Non-pigmented ciliary epithelial cell (primary cell): ENCODE measurements at places on chromosomes 3 and 15.
A peak's percentile ranks its signal among the peaks of the same experiment; 100 is the strongest.

- DNase-seq: no peak
These were observed 17.7 kb downstream of the SYNPR start for GRCh38 chr3:63295806-63296205.

GRCh38 chr3:123281929-123282328, 80.2 kb downstream of the SEC22A start:
- DNase-seq: no peak

- no peak for DNase-seq
These were observed 23.0 kb downstream of the USP4 start for GRCh38 chr3:49316696-49317457.

- no peak for DNase-seq
These were observed 1.2 kb downstream of the SPINT1 start for GRCh38 chr15:40845036-40845435.

- DNase-seq: no peak
These were observed 254.2 kb downstream of the TUSC7 start for GRCh38 chr3:116963802-116964201.

DNA sequence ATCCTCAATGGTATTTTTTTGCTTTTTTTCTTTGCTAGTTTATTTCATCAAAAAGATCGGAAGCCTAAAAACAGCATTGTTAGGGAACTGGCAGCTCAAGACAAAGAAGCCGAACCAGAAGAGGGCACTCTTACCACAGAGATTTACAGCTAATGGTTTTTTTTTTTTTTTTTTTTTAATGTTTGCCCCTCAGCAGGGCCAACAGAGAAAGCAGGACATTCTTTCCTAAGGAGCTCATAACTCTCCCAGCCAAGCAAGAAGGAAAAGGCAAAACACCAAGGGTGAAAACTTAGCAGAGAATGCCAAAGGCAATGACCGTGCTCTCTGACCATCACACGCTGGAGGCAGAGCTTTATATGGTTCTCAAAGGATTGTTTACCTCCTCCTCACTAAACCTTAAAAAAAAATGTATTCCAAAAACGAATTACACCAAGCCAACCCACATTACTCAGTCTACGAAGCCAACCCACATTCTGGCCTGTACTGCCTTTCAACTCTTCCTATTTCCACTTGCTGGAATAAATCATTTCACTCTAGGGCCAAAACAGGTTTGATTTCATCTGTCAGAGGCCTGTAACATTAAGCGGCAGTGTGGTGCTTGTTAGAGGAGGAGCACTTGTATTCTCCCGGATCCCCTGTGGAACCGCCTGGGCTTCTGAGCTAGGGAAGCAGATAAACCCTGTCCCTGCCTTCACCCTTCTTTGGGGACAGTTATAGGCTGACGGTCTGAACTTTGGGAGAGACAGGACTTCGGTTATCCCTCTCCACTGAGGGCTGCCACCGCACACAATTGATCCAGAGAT, 35.6 kb upstream of the GYG1 start:
- DNase-seq: peak; percentile 77

DNA sequence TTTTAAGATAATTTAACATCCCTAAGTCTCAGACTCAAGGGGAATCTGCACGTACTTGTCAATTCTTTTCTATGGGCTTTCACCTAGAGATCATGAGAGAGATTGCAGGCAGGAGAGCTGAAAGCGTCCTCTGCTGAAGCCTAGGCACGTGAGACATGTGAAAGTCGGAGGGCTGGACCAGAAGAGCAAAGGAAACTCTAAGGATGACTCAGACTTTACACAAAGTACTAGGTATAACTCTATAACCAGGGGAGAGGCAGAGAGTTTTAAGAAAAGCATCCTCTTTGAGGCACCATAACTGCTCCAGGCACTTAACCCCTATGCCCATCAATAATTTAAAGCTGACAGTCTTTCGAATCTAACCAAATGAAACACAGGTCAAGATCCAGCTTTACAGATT, 436.6 kb downstream of the VGLL3 start:
- no peak for DNase-seq

DNA sequence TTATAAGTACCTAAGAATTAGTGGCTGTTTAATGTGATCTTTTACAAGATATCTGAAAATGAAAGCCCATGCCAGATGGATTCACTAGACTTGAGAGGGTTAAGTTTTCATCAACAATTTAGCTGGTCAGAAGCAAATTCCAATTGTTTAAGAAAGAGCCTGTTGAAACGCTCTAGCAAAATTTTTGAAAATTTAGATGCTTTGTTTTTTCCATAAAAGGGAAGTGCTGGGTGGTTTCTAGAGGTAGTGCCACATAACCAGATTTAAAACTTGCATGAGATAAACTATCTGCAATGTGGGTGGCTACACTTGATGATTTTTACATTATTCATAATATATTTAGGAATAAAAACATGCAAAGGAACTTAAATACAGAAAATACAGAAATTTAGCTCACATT, 48.5 kb upstream of the SKIL start:
- no peak for DNase-seq

DNA sequence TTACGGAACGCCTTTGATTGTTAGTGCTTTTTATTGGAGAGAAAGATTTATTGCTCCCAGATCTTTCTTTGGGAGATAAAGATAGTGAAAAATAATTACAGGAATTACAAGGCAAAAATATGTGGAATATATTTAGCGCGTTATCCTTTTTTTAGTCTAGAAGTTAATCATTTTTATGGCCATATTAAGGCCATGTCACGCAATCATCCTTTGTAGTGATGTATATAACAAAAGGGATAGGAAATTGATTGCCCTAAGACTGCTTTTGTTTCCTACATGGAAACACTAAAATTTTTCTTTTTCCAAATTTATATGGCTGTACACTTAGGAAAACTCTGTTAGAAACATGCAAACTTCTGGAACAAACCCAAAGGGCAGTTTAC, 1.5 kb downstream of the TRPC1 start:
- no peak for DNase-seq

DNA sequence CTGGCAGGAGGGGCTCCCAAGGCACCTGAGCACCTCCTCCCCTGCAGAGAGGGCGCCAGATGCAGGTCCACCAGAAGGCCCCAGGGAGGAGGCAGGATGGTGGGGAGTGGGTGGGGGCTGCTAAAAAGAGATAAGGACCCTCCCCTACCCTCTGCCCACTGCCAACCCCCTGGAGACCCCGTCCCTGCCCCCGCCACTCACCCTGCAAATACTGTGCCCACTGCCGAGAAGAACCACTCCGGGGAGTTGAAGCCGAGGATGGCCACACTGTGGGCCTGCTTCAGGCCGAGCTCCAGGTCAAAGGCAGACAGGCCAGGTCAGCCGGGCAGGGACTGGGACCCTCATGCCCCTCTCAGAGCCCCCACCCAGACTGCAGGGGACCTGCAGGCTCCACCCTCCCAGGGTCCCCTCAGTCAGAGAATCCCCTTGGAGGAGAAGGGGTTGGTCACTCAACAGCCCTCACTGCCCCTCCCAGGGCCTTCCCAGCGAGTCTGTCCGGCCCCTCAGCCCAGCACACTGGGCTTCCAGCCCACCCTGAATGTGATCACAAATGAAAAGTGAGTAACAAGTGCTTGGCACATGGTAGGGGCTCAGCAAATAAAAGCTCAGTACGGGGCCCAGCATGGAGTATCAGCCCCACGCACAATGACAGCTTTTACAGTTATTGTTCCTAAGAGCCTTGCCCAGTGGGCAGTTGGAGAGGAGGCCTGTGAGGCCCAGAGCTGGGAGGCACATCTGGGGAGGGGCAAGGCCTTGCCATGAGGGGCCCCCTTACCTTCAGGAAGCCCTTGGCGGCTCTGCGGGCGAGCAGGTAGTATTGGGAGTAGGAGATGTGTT, 40.4 kb downstream of the ACSBG1 start:
- no peak for DNase-seq

GRCh38 chr3:48739617-48739954, 22.6 kb upstream of the IP6K2 start:
- DNase-seq: no peak

- no peak for DNase-seq
These were observed 72.3 kb upstream of the BNC1 start for GRCh38 chr15:83356501-83357399.

DNA sequence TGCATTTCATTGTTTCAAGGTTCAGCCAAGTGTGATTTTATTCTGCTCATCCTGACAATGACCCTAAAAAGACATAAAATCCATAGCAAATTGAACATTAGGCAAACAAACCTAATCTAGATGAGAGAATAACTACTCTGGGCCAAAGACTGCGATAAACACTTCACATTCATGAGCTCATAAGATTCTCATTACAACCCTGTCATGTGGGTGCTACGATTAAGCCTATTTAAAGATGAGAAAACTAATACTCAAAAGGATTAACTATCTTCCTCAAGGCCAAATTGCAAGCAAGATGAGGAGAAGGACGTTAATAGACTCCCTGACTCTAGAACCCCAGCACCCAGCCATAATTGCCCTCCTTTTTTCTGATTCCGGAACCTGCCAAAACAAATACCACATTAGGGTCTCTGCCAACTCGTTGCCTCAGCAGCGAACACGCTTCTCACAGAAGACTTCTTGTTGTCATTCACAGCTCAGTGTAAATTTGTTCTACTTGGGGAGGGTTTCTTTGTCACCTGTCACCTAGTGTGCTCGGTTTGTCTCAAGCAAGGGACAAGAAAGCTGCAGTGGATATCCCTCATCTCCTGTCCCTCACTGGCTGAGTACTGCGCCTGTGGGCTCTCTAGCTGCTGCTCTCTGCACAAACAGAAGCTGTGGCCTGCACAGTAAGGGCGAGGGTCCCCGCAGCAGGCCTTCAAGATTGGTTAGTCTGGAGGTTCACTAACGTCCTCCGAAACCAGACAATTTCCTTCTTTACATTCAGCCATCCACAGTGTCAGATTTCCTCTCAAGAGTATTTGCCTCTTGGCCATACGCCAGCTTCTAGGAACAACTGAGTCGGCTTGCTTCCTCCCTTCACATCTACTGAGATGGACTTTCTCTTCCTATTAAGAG, 200.0 kb upstream of the UBE2E2 start:
- DNase-seq: no peak
